Activated T-helper 1 cell treated with anti-CD3 and anti-CD28 coated beads, Interleukin-2, amount 50 U/mL, for 16 hours (primary cell): ENCODE measurements at places on chromosomes 11 and 22.

GRCh38 chr11:62909107-62909894 lies 11.9 kb downstream of the CHRM1 start:
- DNase-seq = no peak

DNA sequence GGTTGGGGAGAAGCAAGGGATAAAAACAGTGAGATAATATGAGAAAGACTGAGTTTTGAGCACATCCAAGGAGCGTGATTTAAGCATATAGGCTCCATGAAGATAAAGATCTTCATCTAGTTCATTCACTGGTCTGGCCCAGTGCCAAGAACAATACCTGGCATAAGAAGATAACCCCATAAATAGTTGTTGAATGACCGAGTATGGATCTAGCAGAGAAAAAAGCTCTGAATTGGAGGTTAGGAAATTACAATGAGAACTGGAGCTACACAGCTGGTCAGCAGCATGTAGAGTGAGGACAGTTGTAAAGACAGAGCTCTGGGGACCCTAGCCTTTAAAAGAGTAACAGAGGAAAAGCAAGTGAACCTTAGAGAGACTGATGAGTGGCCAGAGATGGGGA lies 33.0 kb upstream of the PAK1 start:
- DNase-seq = no peak

DNA sequence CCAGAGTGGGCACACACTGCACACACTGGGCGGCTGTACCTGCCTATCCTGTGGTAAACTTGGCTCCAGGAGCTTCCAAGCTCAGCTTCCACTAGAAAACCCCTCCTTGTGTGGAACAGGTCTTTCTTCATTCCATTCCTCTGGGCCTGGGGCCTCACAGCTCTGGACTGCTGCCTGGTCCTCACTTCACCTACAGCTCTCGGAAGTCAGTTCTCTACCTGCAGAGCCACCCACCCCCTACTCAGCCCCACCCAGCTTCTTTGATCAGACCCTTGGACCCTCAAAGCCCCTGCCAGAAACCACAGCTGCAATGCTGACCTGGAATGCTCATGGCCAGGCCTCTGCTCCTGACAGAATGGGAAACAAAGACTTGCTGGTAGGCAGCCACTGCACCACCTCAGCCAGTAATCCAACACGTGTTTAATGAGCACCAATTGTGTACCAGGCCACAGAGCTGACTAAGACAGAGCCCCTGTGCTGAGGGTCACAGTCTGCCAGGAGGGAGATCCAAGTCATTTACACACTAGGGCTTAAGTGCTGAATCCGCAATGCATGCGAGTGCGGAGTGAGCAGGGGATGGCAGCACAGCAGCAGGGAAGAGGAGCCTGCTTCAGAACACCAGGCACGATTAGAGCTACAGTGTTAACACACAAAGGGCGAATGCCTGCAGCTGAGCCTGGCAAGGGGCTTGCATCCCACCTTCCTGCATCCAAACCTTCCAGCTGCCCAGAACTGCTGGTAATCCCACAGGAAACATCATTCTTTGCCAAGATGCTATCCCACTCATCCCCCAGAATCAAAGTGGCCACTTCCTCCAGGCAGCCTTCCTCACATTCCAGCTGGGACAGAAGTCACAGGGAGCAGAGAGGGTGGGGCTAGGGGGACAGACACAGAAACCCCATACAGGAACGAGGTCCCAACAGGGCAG lies 4.6 kb downstream of the GNB1L start:
- DNase-seq = no peak

- DNase-seq = no peak
Measured at GRCh38 chr22:28984482-28985158, 77.0 kb downstream of the C22orf31 start.

GRCh38 chr11:10158461-10158860 lies 135.6 kb downstream of the SBF2 start:
- DNase-seq = no peak

DNA sequence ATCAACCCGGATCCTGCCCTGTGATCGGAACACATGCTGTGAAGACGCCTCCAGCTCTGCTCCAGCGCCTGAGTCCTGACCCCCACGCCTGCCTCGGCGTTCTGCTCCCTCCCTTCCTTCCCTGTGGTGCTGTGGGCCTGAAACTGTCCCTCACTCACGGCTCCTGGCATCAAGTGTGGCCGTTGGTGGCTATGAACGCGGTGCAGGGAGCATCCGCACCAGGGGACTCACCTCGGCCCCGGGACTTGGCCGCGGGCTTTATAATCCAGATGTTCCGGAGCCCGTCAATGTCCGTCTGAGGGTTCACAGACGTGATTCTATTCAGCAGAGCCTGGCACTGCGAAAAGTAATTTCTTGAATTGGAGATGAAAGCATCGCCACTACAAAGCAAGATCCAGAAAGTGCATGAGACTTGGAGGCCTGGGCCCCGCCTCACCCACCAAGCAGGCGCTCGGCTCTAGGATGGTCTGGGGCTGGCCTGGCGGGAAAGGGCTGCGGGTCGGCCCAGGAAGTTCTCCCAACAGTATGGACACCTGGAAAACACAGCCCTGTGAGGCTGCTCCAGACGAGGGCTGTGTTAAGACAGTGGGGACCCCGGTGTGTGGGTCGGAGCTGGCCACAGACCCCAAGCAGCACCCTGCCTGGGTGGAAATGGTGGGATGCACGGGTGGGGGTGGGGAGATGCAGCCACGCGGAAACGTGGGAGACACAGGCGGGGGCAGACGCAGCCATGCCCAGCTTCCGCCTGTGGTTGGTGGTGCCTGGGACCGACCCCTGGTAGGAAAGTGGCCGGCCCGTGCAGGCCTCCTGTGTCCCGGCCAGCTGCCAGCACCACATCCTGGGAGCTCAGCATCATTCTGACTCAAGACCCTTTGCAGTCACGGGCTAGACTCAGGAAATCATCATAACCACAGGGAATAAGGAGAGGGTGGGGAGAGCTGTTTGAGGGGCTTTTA lies 21.8 kb upstream of the IL17REL start:
- no peak for DNase-seq

DNA sequence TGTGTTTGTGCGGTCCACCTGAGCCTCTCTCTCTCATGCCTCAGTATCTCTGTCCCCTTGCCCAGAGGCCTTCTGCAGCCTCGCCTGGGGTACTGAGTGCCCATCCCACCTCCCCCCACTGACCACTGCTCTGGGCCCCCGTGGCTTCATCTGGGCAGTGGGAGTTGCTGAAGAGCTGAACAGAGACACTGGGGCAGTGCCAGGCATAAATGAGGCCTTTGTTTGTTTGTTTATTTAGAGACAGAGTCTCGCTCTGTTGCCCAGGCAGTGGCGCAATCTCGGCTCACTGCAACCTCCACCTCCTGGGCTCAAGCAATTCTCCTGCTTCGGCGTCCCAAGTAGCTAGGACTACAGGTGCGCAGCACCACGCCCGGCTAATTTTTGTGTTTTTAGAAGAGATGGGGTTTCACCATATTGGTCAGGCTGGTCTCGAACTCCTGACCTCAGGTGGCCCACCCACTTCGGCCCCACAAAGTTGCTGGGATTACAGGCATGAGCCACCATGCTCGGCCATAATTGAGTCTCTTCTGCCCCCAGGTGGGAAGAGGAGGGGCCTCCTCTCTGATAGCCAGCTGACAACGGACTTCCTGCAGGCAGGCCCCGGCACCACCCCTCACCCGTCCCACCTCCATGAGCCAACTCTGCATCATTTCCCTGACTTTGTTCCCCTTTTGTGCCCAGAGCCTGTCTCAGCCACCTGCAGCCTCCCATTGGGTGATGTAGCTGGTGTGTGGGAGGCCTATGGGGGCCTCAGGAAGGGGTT lies 9.3 kb downstream of the CRYBB3 start:
- no peak for DNase-seq

DNA sequence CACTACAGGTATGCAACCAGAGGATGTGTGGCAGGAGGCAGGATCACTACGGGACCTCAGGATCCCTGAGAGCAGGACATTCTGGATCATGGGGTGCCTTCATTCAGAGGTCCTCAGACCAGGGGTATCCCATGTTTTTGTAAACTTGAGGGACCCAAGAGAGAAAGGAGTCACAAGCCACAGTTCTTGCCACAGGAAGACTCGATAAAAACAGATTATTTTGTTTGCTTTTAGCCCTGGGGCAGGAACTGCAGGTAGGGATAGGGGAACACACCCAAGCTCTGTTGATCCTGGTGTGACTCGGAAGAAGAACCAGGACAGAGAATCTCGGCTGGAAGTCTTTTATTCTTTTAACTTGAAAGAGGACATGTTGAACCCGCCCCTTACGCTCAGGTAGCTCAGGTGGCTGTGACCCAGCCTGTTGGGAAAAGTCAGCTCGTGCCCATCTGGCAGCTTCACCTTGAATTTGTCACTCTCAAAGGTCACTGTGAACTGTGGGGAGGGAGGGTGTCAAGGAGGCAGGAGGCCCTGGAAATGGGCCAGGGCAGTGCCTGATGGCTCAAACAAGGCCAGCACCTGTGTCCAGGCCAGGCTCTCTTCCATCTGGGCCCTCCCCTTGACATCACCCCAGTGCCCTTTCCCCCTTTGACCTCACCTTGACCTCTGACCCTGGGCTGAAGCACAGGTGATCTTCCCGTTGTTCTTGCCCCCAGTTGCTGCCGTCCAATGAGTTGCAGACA lies 9.8 kb downstream of the LGALS2 start:
- DNase-seq = no peak

DNA sequence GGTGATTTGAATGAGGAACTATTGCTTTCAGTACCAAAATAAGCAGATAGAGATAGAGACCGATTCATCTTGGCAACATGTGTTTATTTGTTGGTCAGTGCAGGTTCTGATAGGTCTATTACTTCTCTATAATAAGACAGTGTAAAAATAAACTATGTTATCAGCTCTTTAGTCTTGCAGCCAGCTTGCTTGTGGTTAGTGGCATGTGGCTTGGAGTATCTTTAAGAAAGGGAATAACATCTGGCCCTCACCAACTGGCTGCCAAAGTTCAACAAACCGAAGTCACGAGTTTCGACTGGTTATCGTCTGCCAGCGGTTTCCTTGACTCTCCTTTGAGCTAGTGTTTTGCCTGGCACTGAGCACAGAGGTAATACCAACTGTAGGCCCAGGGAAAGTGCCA lies 71.8 kb downstream of the CTTN start:
- no peak for DNase-seq

- no peak for DNase-seq
Measured at GRCh38 chr11:98771791-98772190, 249.0 kb upstream of the CNTN5 start.
